ENCODE measurements at places on chromosomes 1 and 21. TPM values are rescaled to one million over a fixed set of nuclear protein-coding genes. Genes with fewer than 3 reads are reported as not detected.

DNA sequence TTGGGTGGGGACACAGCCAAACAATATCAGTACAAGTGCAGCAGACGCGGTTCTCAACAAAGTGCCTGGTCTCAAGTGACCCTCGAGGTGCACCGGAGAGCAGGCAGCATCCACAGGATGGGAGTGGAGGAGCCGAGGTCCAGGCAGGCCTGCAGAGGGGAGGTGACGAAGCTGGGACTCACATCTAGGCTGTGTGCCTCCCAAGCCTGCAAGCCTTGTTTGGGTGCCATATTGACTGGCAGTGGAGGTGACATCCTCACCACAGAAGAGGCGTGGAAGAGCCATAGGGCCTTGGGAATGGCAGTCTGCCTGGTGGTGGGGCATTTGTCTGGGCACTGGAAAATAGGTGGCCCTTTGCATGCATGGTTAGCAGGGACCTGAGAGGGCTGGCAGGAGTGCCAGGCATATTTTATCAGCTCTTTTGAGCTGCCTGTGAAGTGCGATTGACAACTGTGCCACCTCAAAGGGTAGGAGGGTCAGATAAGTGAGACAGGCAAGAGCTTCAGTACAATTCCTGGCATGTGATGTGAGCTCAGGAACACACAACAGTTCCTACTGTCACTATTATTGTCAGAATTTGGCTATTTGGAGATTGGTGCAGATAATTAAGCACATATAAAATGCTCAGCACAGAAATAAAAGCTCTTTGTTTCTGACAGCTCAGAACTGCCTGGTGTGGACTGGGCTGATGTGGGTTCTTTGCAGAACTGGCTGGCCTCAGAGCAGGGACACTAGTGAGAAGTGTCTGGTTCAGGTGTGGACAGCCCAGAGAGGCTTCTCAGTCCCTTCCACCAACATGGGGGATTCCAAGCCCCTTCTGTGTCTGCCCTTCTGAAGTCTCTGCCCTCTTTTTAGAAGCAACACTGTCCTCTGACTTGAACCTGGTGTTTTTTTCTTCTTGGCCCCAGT, 347.6 kb upstream of the AJAP1 start:
- DNase-seq = no peak

GRCh38 chr1:143680304-143680703, 291.5 kb downstream of the FAM72C start:
- DNase-seq = no peak

Gene FAM151A
- not detected for polyA plus RNA-seq

Gene S100A4
- polyA plus RNA-seq = 24.6 TPM

DNA sequence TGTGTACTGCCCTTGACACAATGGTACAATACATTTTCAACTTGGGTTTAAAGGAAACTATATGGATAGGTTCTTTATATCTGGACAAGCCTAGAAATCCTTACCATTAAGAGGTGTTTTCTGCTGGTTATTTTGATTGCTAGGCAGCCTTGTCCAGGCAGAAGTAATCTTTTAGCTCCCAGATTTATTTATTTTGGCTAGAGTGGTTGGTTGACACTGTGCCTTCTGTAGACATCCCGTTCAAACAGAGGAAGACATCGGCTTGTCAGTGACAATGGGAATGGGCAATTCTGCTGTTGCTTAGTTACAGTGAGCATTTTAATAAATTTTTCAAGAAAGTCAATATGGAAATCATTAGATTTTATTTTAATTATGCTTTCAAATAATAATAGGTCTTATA, 138.8 kb downstream of the VPS13D start:
- no peak for DNase-seq

Gene SLC1A7
- polyA plus RNA-seq = not detected

- DNase-seq = no peak
Measured at GRCh38 chr1:65471861-65472332, 51.4 kb downstream of the LEPR start.

Measured in SK-N-SH (cell line).